ENCODE measurements at places on chromosomes 2 and 18.

DNA sequence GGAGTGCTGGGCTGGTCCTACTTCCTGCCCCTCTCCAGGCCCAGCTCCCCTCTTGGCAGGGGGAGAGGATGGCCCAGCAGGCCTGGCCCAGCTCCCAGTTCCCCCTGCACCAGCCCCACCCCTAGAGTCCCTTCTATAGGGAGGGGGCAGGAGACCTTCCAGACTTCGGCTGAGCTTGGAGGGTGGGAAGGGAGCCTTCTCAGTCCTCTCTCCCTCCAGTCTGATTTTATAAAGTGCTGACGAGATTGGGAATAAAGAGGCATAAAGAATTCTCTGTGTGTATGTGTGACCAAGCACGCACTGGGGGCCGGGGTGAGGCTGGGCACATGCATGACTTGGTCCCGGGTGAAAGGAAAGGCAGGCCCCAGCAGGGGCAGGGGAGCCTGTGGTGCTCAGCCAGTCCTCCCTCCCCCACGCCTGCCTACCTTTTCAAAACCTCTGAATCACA, 5.1 kb downstream of the CHPF start:
- no peak for DNase-seq

- DNase-seq, result peak; percentile 25
Measured at GRCh38 chr2:223970343-223971128, 13.3 kb downstream of the MRPL44 start.

DNA sequence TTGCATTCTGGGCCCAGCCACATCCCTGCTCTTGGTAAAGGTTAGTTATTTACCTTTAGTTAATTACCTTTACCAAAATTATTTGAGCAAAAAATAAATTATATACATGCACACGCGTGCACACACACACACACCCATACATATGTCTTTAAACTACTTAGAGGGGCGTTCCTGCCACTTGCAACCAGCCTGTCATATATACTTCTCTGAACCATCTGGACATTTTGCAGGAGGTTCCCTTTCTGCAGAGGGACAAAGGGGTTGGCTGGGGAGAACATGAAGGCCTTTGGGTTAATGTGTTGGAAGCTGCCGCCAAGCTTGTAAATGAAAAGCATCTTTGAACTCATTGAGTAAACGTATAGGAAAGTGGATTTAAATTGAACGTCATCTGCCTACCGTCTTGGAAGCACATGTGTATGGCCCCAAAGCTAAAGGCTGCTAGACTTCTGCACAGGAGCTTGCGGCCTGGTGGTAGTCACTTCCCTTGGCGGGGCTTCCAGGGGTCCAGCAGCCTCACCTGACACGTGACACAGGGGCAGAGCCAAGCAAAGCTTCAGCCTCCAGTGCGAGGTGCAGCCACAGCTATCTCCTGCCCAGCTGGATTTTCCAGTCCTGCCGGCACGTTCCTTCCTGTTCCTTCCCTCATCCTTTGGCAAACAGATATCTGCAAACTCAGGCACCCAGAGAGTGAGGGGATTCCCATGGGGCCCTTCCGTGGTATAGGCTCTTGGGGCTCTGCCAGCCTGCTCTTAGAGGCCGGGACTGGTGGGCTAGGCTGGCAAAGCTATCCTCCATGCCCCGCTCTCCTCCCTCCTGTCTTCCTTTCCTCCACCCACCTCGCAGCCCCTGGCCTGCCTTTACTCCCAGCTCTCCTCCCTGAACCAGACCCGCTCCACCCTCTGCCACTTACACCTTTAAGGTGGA, 46.1 kb downstream of the SERTAD2 start:
- no peak for DNase-seq

GRCh38 chr2:176370467-176371171, 101.4 kb downstream of the MTX2 start:
- DNase-seq, result no peak

GRCh38 chr18:11927497-11927896, 19.4 kb upstream of the MPPE1 start:
- DNase-seq, result no peak
